ENCODE measurements at places on chromosomes 2 and 18. TPM values are rescaled to one million over a fixed set of nuclear protein-coding genes. Genes with fewer than 3 reads are reported as not detected.

VWA3B gene
- not detected for total RNA-seq

ALK gene
- 0.35 TPM for total RNA-seq

- H3K27ac ChIP-seq, result no peak overlapping the region
- no peak for DNase-seq
- no peaks in the 10 kb centered on the region for H3K36me3 ChIP-seq
- H3K27me3 ChIP-seq, result no peaks in the 10 kb centered on the region
- H3K4me3 ChIP-seq, result no peak overlapping the region
These were observed 900.8 kb downstream of the SLC4A3 start for GRCh38 chr2:220528180-220528675.

DNA sequence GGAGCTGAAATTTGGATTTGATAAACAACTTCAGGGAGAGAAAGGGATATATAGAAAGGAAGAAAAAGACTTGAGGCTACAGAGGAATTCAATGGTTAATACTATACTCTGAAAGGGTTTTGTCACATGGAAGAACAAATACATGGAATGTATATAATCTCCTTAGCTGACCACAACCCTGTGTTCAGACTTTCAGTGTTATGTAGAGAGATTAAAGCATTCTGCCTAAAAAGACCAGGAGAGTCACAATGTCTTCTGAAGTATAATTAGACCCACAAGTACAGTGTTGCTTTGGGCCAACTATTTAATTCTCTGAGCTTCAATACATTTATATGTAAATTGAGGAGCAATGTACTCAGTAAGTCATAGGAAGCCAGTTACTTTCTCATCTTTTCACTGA is 123.8 kb upstream of the FSHR start:
- no peak overlapping the region for H3K4me3 ChIP-seq
- no peak overlapping the region for H3K27ac ChIP-seq
- DNase-seq, result no peak
- H3K36me3 ChIP-seq, result peaks cover 5% of the 10 kb centered on the region
- no peaks in the 10 kb centered on the region for H3K4me1 ChIP-seq

GRCh38 chr2:206701952-206702605 is 16.1 kb downstream of the DYTN start:
- H3K27me3 ChIP-seq, result no peaks in the 10 kb centered on the region
- DNase-seq, result no peak
- no peaks in the 10 kb centered on the region for H3K36me3 ChIP-seq
- no peak overlapping the region for H3K27ac ChIP-seq

DNA sequence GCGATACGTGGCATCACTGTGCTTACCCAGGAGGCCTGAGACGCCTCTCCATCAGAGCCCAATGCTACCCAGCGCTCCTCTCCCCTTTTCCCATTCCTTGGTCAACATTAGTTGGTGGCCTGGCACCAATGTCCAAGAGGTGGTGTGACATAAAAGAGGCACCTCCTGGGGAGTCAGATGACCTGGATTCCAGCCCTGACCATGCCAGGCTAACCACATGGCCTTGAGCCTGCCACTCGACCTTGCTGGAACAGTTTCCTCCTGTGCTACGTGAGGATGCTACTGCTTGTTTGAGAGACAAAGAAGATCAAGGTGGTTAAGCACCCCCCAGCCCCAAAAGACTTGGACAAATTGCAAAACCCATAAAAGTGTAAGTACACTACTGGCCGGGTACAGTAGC is 76.6 kb downstream of the INPP4A start:
- no peak for DNase-seq
- no peaks in the 10 kb centered on the region for H3K27me3 ChIP-seq
- no peaks in the 10 kb centered on the region for H3K4me1 ChIP-seq
- no peaks in the 10 kb centered on the region for H3K36me3 ChIP-seq
- H3K4me3 ChIP-seq, result no peak overlapping the region
- H3K27ac ChIP-seq, result no peak overlapping the region

GRCh38 chr2:236643480-236643879 is 73.9 kb downstream of the ACKR3 start:
- H3K27ac ChIP-seq, result no peak overlapping the region
- H3K36me3 ChIP-seq, result no peaks in the 10 kb centered on the region
- H3K27me3 ChIP-seq, result no peaks in the 10 kb centered on the region
- H3K4me3 ChIP-seq, result no peak overlapping the region

DNA sequence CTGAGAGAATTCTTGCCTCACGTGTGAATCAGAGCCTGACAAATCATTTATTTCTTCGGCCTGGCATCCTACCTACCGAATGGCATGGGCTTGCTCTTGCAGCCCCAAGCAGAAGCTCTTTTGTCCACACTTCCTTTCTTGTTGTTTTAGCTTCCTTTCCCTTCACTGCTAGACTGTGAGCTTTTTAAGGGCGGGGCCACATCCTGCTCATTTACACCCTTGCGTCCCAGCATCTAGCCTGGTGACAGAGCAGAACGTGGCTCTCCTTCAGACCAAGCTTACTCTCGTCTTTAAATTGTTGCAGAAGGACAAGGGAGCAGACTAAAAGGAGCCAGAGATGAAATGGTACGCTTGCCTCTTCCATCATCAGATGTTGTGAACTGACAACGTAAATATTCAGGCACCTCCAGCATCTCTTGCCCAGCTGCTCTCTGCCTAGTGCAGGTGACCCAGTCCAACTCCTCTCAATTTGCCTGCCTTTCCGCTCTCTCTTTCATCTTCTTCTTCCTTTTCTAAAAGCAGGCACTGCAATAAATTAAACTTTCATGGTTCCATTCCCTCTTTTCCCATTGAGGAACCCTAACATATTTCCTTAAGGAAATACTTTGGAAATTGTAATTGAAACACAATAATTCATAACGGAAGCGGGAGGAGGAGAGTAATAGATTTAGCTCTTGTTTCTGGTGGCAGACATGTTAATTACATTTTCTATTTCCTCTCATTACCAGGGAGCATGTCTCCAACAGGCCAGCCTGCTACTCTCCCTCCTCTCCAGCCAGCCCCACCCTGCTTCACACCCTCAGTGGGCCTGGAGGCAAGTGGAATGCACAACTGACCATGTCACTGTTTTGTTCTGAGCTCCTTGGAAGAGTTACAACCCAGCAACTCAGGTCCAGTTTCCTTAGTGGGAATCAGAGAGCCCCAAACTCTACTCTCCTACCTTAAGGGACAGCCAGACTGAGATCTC is 228.1 kb upstream of the TRIB2 start:
- DNase-seq, result no peak
- no peaks in the 10 kb centered on the region for H3K36me3 ChIP-seq
- H3K27me3 ChIP-seq, result no peaks in the 10 kb centered on the region

DNA sequence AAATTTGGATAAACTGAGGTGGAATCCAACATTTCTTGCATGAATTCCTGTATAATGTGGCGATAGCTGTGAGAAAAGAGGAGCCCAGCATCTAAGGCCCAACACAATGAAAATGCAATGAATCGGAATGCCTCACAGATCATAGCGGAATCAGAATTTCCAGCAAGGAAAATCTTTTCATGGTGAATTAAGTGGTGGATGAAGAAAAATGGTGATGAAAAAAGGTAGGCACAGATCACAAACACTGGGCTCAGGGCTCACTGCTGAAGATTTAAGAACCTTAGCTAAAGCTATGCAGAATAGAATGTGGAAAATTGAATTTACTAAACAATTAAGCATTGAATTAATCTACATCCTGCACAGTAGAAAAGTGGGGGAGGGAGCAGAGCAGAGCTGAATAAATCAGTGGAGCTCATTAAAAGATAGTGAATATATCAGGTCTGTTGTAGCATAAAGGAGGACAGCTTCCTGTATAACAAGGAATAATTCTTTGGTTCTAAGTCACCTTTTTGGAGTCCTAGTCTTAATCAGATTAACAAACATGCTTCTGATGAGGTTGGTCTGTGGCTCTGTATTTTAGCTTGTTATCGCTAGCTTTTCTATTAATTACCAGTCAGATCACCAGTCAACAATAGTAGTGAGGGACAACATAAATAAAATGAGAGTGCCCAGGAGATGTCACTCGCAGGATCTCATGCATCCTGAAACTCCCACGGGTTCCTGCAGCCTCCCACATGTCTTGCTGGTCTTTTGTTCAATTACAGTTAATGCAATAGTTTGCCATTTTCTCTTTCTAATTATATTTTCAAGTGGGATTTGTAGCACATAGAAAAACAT is 27.0 kb downstream of the MEIS1 start:
- H3K27ac ChIP-seq, result no peak overlapping the region
- no peaks in the 10 kb centered on the region for H3K36me3 ChIP-seq

HOXD9 gene
- total RNA-seq, result not detected

GRCh38 chr2:8457092-8457481 is 224.8 kb upstream of the ID2 start:
- H3K4me3 ChIP-seq, result peak overlapping the region; percentile 44
- no peak overlapping the region for H3K27ac ChIP-seq
- H3K27me3 ChIP-seq, result no peaks in the 10 kb centered on the region
- peak; percentile 24 for DNase-seq
- H3K4me1 ChIP-seq, result peaks cover 7% of the 10 kb centered on the region

DNA sequence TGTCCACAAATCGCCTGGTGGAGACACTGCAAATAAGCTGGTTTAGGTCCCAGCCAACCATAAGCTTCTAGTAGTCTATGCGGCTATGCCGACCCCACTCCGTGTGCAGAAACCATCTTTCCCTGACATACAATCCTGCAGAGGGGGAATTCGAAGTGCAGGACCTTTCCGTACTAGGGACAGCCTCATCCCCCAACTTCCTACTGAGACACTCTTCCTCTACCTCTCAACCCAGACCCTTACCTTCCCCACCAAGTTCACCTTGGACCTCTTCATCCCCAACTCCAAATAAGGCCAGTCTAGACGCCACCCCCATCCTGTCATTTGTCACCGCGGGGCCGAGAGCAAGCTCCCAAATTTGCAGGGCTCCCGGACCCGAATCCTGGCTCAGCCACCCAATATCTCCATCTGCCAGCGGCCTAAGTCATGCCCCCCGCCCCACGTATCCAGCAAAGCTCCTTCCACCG is 496 bp downstream of the SUCLG1 start:
- peaks cover 19% of the 10 kb centered on the region for H3K4me1 ChIP-seq
- H3K4me3 ChIP-seq, result peak overlapping the region; percentile 93
- no peak for DNase-seq
- H3K27ac ChIP-seq, result no peak overlapping the region
- no peaks in the 10 kb centered on the region for H3K27me3 ChIP-seq
- no peaks in the 10 kb centered on the region for H3K36me3 ChIP-seq

MARCHF4 gene
- 1.2 TPM for total RNA-seq
